ENCODE measurements at places on chromosomes 7 and 10.

- no peak for DNase-seq
Observed at GRCh38 chr10:50517626-50518025, 106.1 kb downstream of the SGMS1 start.

DNA sequence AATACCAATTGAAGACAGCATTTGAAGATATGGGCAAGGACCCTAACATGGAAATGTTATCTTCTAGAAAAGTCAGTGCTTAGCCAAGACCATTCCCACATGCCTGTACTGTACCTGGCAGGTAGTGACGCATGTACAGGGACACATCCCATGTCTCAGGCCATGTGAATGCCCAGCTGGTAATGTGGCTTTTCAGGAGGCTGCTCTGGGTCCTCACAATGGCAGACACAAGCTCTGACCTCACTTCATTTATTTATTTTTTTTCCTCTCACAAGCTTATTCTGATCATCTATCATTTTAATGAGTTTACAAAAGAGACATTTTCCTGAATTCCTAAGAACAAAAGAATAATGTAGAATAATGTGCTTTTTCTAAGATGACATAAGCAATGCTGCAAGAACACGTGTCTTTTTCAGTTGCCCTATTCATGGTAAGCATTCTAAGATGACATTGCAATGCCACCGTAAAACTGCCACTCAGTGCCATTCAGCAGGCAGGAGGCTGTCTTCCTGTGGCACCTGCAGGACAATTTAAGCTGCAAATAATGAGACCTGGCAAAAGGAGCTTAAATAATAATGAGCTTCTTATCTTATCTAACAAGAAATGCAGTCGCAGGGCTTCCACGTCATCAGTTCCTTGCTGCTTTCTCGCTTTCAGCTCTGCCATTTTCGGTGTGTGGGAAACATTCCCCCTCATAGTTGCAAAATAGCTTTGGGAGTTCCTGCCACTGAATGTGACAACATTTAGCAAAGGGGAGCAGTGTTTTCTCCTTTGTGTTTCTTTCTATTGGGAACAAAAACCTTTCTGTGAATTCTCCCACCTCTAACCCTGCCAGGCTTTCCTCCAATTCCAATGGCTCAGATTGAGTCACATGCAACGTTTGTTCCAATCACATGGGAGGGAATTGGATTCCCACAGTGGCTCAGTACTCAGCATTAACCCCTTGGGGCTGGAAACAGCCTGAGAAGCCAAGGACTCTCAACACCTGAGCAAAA lies 113.0 kb downstream of the SEC23IP start:
- DNase-seq = no peak

DNA sequence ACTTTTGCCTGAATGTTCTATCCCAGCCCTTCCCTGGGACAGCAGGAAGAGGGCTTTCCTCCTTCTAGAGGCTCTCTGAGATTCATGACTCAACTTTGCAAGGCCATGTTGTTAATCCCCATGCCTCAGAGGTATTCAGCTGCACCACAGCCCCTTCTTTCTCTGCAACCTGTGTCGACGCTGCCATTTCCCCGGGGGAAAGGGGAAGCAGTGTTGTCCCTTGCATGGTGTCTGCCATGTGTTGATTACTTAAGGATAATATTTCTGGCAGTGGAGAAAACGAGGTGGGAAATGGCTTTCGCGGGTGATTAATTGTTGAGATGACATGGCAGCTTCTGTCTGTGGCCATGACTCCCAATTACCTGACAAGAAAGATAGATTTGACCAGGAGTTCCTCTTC lies 133.1 kb downstream of the SORCS3 start:
- DNase-seq = no peak

- DNase-seq = no peak
Observed at GRCh38 chr7:104367926-104368325, 39.5 kb downstream of the LHFPL3 start.

DNA sequence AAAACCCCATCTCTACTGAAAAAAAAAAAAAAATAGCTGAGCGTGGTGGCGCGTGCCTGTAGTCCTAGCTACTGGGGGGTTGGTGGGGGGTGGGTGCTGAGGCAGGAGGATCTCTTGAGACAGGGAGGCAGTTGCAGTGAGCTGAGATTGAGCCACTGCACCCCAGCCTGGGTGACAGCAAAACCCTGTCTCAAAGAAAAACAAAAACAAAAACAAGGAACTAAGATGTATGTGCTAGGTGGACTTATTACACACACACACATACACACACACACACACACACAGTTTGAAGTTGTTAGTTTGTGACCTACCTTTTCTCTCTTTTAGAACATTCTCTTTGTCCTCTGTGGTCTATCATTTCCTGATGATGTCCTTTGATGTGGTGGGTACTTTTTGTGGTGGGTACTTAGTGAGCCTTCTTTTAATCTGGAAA lies 53.5 kb downstream of the EXOC6 start:
- DNase-seq = no peak

Measured in cardiac fibroblast (primary cell).